Muscle of leg (tissue), 16 donors: ENCODE measurements at places on chromosomes 4 and X.
A peak's percentile ranks its signal among the peaks of the same experiment; 100 is the strongest.

GRCh38 chr4:135927651-135928050, 1604.6 kb downstream of the PCDH18 start:
- DNase-seq: no peak

- no peak for DNase-seq
These were observed 805.3 kb downstream of the C4orf33 start for GRCh38 chr4:129901205-129901604.

DNA sequence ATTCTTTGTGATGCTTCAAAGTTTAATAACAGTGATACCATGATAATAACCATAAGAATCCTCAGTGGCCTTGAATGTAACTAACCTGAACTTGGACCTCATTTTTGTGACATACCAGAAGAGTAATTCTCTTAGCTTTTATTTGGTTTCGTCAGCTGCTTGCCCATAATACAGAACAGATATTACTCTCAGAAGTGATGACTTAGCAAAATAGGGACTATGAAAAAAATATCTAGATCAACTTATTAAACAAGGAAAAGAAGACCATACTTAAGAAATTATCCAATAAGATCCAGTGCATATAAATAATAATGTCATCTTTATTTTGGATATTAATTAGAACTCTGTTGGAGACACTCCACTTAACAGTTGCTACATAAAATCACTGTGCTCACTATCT, 236.9 kb upstream of the GPC4 start:
- no peak for DNase-seq

- DNase-seq: peak; percentile 90
These were observed at the start of gene ARMCX2 for GRCh38 chrX:101659601-101660063. ARMCX2 (minus strand) TSS chrX:101659850; CDS start chrX:101657588, 2,262 bp downstream.

- no peak for DNase-seq
These were observed 14.8 kb downstream of the BLOC1S4 start for GRCh38 chr4:6730603-6731317.

DNA sequence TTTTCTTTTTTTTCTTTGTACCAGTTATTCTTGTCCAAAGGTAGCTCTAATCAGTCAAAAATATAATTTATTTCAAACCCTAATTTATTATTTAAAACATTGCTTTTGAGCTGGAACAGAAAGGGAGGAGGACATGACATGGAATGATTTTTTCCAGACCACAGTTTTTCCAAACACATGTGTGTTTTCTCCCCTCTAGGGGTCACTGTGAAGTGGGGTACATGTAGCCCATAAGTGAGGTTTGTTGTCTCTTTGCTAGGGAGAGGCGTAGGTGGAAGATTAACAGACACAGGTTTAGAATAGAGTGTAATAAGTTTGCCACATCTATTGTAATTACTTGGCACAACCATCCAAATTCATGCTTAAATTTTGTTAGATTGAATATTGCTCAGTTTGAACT, 83.0 kb downstream of the TNIP2 start:
- DNase-seq: no peak

DNA sequence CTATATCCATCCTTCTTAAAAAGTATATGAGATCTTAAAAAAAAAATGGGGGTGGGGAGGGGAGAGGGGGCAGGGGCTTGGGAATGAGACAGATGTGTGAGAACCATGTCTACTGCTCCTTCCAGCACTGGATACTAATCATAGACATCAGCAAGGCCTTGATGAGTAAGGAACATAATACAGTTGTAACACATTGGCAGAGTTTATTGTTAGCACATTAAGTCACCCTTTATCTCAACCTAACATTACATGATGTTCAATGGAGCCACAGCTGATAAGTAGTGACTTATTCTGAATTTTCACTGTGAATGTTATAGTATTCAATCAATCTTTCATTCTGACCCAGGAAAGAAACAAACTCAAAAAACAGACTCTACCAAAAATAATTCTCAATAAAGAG, 47.3 kb upstream of the KCNE5 start:
- DNase-seq: no peak

GRCh38 chrX:110053453-110053852, 50.5 kb downstream of the TMEM164 start:
- no peak for DNase-seq

DNA sequence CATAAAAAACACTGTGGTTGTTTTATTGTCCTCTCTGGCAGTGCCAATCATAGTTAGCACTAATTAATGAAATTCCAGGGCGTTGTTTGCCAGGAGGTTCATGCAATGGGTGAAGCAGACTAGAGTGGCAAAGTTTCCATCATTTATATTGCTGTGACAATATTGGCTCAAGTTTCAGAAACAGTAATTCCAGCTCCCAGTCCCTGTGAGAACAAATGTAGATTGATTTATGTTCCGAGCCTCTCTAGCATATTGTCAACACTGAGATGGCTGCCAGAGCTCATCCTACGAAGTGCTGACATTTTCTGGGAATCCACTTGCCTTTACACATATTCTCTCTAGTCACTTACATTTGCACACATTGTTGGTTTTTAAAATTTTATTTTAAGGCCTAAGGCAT, 440.0 kb upstream of the IGFBP7 start:
- DNase-seq: peak; percentile 71

GRCh38 chrX:51697397-51697796, 12.9 kb upstream of the CENPVL1 start:
- no peak for DNase-seq

GRCh38 chr4:24644983-24645764, 60.8 kb upstream of the DHX15 start:
- no peak for DNase-seq

GRCh38 chrX:155871934-155872333, 9.2 kb upstream of the VAMP7 start:
- no peak for DNase-seq

GRCh38 chr4:110442309-110442708, 33.6 kb upstream of the ENPEP start:
- no peak for DNase-seq

DNA sequence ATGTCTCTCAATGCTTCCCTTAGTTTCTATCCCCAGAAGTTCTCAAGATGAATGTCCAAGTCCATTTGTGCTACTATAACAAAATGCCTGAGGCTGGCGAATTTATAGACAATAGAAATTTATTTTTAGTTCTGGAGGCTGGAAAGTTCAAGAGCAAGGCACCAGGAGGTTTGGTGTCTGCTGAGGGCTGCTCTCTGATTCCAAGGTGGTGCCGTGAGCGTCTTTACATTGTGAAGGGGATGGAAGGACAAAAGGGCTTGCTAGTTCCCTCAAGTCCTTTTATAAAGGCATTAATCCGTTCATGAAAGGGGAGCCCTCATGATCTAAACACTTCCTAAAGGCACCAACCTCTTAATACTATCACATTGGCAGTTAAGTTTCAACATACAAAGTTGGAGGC, 12.3 kb downstream of the TRIM2 start:
- no peak for DNase-seq

DNA sequence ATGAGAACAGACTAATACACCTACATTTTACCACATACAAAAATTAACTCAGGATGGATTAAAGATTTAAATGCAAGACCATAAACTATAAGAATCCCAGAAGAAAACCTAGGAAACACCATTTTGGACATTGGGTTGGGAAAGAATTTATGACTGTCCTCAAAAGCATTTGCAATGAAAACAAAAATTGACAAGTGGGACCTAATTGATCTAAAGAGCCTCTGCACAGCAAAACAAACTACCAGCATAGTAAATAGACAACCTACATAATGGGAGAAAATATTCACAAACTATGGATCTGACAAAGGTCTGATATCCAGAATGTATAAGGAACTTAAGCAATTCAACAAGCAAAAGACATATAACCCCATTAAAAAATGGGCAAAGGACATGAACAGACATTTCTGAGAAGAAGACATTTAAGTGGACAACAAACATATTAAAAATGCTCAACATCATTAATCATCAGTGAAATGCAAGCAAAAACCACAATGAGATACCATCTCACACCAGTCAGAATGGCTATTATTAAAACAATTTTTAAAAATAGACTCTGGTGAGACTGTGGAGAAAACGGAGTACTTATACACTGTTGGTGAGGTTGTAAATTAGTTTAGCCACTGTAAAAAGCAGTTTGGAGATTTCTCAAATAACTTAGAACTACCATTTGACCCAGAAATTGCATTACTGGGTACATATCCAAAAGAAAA, 221.7 kb upstream of the DIPK2B start:
- no peak for DNase-seq

GRCh38 chr4:66688674-66689073, 856.6 kb downstream of the CENPC start:
- DNase-seq: peak; percentile 48

DNA sequence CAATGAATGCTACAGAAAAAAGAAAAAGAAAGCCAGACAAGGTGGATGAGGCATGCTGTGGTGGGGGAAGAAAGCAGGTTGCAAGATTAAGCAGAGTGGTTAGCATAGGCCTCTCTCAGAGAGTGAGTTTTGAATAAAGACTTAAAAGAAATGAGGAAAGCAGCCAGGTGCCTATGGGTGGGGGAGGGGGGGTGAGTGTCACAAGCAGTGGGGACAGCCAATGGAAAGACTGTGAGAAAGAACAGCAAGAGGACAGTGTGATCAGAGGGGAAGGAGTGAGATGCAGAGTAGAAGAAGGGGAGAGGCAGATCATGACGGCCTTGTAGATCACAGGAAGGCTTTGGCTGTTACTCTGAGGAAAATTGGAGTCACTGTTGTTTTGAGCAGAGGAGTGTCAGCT, 162.5 kb downstream of the SOX3 start:
- DNase-seq: no peak
